ENCODE measurements at places on chromosomes 1 and 21.
A peak's percentile ranks its signal among the peaks of the same experiment; 100 is the strongest.

- no peak for DNase-seq
Observed at GRCh38 chr1:37497832-37498231, 16.7 kb downstream of the MEAF6 start.

DNA sequence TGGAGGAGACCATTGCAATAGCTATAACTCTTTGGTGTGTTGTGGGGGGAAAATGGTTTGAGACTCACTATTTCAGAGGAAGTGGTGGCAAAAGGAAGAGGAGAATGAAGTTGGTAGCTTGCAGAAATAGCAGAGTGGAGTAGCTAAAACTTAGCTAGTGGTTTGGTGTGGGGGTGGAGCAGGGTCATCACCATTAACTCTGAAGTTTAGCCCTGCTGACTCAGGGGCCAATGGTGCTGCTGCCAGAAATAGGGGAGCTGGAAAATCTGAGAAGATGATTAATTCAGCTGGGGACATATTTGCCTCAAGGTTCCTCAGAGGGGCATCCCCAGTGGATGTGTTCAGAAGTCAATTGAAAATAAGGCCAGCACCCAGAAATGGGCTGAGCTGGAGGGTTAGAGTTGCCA lies 65.4 kb downstream of the RUNX1 start:
- peak; percentile 57 for DNase-seq

DNA sequence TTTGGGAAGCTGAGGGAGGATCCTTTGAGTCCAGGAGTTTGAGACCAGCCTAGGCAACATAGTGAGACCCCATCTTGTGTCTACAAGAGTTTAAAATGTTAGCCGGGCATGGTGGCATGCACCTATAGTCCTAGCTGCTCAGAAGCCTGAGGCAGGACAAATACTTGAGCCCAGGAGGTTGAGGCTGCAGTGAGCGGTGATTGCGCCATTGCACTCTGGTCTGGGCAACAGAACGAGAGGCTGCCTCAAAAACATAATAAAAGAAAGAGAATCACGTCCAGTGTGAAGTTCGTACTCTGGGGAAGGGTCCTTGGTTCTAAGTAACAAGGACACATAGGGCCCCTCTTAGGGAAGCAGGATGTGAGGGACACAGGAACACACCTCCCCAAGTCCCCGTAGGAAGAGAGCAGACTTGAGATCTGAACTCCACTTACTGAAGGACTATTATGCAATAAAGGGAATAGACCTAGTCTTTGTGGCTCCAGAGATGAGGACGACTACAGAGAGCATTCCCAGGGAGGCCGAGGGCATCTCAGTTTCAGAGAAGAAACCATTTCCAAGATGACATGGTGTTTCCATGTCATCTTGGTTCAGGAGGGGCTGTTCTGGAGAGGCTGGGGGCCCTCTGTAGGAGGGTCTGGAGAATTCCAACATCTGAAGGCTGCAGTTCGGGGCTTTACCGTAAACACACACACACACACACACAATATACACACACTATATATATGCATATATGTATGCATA lies 10.8 kb upstream of the ENO1 start:
- DNase-seq: no peak

GRCh38 chr1:180387413-180387812 lies 115.0 kb downstream of the ACBD6 start:
- DNase-seq: no peak

DNA sequence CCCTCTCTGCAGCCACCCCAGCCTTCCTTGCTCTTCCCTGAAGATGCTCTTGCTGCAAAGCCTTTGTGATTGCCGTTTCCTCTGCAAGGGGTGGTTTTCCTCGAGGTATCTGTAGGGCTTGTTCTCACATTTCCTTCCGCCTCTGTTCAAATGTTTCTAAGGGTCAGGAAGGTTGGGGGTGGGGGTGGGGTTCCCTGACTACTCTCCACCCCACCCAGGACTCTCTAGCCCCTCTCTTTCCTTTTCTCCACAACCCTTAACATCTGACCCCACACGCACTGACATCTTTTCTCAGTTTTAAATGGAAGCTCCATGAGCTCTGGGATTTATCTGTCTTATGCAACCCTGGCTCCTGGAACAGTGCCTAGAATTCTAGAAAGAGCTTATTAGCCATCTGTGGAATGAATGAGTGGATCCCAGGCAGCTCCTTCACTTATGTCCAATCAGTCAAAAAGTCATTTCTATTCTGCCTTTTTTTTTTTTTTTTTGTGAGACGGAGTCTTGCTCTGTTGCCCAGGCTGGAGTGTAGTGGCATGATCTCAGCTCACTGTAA lies 27.3 kb upstream of the ZNF362 start:
- no peak for DNase-seq

- DNase-seq: no peak
Observed at GRCh38 chr1:30816211-30817076, 58.9 kb upstream of the LAPTM5 start.

DNA sequence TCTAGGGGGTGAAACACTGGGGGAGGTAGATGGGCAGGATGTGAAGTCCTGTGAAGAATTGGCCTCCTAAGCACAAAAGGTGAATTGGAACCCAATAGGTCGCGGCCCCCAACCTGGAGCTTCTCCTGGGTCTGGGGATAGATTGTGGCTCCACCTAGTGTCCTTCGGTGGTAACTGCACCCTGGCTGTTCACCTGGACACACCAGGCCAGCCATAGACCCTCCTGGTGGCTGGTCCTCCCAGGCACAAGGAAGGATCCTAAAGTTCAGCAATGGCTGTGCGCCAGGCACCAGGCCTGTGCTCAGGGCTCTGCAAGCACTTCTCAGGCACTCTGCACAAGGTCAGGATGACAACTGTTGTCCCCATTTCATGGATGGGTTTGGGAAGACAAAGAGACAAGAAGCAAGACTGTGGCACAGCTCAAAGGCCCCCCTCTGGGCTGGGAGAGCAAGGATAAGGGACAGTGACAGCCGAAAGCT lies 13.5 kb downstream of the ESPN start:
- DNase-seq: peak; percentile 55

DNA sequence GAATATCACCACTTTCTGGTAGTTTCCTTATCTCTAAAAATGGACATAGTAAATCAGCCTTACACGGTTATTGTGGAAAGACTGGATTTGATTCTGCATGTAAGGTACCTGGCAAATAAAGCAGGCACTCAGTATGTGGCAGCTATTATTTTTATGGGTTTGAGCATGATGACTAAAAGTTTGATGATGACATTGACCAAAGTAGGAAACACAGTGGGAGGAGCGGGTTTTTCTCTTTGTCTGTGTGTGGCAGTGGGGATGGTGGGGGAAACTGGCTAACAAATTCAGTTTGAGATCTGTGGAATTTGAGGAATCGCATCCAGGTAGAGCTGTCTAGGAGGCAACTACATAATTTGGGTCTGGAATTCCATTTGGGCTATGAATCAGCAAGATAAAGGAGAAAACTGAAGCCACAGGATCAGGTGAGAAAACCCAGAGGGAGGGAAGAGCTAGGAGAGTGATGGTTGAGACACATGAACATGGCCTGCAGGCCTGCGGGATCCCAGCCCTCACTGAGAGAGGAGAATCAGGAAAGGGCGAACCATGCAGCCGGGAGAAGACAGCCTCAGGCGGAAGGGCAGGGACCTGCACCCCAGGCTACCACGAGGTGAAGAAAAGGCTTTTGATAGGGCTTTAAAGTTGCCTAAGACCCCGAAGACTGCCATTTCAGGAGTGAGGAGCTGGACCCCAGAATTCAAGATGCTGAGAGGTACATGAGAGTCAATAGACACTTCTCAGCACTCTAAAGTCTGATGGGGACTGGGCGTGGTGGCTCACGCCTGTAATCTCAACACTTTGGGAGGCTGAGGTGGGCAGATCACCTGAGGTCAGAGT lies 52.2 kb downstream of the MEF2D start:
- no peak for DNase-seq

DNA sequence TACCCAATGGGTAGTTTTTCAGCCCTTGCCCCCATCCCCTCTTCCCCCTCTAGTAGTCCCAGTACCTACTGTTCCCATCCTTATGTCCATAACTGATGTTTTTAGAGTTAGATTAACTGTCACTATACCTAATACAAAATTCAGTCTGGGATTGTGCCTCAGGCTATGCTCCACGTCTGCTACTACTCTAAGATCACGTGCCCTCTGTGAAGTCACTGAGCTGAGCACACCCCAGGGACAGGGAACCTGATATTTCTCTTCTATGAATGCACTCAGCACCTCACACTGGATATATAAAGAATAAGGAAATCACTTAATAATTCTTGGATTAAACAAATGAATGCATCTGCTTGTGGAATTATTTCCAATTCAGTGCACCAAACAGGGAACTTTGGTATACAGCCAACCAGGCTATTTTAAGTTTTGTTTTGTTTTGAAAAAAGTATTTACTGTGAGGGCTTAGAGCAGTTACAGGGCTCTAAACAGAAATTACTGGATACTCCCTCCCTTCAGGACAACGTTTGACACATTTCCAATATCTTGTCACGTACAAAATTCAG lies 307.9 kb downstream of the SMYD3 start:
- no peak for DNase-seq

GRCh38 chr1:50705699-50706098 lies 254.4 kb downstream of the FAF1 start:
- no peak for DNase-seq

DNA sequence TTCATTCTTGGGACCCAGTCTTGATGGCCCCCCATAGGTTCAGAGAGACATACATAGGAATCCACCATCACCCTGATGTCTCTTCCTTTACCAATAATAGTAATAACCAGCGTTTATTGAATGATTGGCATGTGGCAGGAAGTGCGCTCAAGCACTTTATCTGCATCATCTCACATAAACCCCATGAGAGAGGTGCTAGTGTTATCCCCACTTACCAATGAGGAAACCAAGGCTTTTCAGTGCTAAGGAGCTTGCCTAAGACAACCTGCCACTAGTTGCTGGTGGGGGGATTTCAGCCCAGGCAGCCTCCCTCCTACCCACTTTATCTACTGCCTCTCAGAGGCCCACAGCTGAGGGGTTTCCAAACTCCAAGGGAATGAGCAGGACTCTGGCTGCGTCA lies 7.7 kb downstream of the LGR6 start:
- DNase-seq: no peak

DNA sequence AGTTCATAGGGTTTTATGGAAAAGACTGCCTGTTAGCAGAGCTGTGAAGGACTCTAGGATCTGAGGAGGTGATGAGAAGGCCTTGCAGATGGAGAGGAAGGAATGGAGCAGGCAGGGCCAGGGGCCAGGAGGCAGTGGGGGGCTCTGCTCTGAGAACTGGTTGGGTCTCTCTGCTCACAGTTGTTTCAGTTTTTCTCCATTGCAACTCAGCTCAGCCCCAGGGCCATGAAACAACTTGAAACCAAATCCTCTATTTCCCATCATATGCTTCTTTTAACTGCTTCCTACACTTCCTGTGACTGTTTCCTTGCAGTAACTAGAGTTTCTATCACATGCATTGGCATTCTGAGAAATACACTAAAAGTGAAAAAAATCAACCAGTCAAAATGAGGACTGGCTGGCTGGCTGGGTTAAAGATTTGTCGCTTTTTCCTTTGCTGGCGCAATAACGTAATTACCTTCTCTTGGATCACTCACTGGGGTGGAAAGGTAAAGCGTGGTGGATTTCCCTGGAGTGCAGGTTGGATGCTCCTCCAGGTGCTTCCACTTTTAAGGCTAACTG lies 172.0 kb downstream of the CDC7 start:
- no peak for DNase-seq

- no peak for DNase-seq
Observed at GRCh38 chr21:32120230-32120629, 158.6 kb downstream of the MIS18A start.

GRCh38 chr1:167987174-167987573 lies 50.3 kb upstream of the MPC2 start:
- DNase-seq: no peak

DNA sequence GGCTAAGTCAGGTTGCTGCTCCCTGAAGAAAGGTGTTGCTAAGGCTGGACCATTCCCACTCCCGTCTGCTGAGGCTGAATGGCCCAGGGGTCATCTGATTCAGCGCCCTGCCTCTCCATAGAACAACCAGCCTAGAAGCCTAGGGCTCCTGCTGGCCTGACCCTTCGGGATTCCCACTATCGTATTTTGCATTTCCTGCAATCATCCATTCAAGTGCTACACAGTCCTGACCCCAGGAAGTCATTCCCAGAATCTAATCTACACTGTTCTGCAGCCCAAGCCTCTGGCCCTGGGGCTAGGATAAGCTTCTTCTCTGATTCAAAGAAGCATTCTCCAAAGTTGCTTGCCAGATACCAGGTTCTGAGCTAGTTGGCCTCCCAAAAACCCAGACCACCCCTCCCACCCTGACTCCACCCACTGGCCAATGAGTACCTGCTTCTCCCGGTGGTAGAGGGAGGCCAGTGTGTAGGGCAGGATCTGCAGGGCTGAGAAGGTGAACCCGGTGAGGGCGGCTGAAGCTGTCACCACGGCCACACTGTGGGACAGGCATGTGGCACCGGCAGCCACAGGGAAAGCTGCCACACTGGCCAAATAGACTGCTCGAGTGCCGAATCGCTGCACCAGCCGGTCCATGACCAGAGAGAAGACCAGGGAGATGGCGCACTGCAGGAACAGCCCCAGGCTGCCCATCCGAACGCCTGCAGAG lies 18.7 kb downstream of the SLC45A3 start:
- no peak for DNase-seq

DNA sequence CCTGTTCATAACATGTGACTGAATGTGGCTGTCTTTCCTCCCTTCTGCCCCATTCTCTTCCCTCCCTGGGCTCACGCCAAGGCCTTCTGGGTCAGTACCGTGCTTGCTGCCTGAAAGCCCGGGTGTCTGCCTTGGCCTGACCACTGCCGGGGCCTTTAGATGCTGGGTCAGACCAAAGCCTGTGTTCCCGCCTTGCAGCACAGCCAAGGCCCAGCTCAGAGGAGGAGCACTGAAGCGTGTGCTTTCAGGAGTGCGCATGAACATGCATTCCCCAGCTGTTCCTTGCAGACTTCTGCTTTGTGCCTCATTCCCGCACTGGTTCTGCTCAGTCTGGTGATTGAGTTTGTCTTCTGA lies 27.0 kb upstream of the SARS1 start:
- no peak for DNase-seq

GRCh38 chr1:188371295-188371806 lies 1542.6 kb downstream of the PLA2G4A start:
- DNase-seq: no peak

DNA sequence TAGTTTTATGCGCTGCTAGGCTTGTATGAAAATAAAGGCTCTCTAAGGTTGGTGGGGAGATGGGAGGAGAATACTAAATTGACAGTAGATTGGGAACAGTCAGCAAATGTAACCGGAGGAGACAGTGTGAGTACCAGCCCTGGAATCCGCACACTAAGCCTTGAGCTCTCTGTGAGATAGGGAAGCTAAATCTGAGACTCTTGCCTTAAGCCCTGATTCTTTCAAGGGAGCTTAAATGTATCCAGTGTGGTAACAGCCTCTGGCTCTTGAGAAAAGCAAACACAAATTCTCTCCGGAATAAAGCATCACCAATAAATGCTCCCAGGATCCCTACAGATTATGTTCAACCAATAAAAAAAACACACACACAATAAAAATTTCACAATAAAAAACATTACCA lies 33.0 kb upstream of the PDPN start:
- DNase-seq: no peak

GRCh38 chr1:229170274-229170673 lies 100.6 kb upstream of the RAB4A start:
- DNase-seq: no peak

DNA sequence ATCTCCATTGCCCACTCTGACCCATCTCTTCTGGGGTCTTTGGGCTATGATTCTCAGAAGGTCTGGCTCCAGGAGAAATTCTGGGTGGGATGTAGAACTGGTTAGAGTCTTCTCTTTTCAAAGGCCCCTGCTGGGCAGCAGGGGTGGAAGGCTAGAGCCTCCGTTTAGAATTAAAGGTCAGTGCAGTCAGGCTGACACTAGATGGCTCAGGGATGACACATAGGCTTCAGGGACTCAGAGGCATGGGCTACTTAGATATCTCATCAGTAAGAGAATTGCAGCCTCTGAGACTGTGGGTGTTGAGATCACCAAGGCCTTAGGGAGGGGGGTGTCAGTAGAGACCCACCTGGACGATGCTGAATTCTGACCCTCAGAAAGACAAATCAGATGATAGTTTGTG lies 12.6 kb upstream of the PPM1J start:
- DNase-seq: no peak

Measured in stimulated activated CD4-positive, alpha-beta T cell treated with anti-CD3 and anti-CD28 coated beads, Interleukin-1b, Interleukin-23, amount 100 ng/mL, for 24 hours (primary cell).